GM13976 (cell line): ENCODE measurements at places on chromosomes 16 and 17.

DNA sequence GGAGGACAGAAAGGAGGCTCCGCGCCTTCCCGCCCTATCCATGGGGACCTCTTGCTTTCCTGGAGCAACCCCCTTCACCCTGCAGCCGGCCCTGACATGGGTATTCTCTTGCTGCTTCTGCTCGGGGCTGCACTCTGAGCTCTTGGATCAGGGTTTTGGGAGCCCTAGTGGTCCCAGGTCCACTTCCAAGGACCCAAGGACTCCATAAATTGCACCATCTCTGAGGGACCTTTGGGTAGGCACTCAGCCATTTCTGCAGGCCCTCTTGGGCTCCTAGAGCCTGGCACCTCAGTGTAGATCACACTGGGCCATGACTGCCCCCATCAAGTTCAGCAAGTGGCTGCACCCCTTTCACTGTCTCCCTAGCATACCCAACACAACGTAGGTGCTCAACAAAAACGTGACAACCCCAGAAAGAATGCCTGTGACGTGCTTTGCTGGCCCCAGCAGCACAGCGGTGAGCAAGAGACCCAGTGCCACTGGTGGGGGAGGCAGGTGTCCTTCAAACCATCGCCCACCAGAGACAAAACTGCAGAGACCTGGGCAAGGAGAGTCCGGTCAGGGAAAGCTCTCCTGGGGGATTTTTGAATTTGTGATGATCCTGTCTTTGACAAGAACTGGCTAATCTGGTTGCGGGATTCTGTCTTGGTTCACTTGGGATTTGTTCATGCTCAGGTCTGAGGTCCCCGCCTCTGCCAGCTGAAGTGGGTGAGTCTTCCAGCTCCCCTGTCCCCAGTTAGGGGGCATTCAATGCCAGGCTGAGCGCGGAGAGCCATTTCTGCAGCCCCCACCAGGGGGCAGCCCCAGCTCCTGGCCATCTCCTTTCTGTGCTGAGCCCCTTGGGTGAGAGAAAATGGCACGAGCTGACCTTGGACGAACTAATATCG, 2.5 kb upstream of the RAB11FIP4 start:
- DNase-seq: peak; percentile 76

DNA sequence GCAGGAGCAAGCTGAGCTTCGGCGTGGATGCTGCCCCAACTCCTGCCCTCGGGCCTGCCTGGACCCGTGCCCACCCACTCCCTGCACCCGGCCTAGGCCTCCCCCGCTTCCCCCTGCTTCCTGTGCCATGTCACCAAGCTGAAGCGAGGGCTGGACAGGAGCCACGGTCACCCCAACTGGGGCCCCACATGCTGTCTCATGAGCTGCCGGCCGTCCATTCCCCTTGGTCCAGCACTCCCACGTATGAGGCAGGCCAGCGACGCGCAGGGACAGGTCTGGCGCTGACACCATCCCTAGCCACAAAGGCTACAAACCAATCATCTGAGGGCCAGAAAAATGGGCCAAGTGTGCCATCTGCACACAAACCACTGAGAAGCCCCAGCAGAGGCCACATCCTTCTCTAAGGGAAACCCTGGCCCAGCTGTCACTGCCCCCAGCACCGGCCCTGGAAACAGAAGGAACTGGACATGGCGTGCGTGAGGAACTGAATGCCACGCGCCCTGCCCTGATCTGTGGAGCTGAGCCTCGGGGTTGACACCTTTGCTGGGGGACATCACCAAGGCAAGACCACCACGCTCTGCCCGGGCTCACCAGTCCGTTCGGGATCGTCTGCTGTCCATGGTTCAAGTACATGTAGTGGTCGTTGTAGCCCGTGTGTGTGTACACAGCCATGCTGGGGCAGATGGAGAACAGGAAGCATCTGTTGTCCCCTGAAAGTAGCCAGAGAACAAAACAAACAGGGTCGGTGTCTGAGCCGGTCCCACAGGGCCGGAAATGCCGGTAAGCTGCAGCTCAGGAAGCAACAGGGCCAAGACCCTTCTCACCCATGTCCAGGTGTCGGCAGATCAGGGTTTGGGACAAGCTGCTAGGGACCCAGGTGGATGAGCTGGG, 22.2 kb downstream of the MEAK7 start:
- no peak for DNase-seq

DNA sequence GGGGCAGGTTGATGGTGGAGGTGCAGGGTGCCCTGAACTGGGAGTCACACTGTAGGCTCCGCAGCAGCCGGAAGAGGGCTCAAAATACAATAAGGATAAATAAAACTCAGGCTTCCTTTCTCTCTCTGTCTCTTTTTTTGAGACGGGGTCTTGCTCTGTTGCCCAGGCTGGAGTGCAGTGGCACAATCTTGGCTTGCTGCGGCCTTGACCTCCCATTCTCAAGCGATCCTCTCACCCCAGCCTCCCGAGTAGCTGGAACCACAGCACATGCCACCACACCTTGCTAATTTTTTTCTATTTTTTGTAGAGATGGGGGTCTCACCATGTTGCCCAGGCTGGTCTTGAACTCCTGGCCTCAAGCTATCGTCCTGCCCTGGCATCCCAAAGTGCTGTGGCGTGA, 32.9 kb upstream of the NPTX1 start:
- DNase-seq: no peak

GRCh38 chr17:12637015-12637414, 28.7 kb upstream of the MYOCD start:
- no peak for DNase-seq

DNA sequence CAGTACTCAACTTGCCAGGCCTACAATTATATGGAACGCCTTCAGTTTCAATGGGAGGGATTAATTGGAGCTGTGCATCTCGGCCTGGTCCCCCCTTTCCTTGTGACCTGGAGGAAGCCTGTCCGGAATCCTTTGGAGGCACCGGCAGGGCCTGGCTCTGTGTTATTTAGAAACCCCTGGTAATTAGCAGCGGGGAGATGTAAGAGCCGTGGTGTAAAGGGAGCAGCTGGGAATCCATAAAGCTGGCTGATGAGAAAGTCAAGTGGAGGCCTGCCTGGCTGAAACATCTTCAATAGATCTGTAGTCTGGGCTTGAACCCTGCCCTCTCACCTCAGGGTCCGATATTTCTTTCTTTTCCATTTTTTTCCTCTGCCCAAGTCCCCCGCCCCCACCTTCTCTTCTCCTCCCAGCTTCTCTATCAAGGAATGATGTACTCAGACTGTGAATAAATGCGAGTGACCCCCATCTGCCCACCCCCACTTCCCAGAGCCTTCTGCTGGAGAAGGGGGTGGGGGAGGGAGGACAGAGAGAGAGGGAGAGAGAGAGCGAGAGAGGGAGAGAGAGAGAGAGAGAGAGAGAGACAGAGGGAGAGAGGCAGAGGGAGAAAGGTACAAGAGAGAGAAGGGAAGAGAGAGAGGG, 495.5 kb upstream of the ZFHX3 start:
- no peak for DNase-seq

DNA sequence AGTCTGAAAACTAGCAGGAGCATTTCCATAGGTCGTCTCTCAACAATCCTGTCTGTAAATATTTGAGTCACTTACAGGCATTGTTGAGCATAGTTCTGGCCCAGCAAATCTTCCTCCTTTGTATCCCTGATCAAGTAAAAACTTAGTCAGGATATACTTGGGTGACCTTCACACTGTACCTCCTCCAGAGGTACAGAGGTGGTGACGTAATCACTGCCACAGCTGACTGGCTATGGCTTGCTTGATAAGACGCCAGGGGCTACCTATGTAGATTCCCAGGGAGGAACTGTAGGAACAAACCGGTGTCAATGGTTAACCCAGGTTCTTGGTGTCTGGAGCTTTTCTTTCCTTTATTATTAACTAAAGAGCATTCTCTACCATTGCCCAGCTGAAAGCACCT, at the start of gene KCNJ16:
Gene KCNJ16, plus strand, starts transcription at position 270 of the 400 bp plus-strand sequence. CDS start 56,863 bp downstream, outside the sequence.
- no peak for DNase-seq

GRCh38 chr17:7217113-7217987, 2.3 kb downstream of the DLG4 start:
- DNase-seq: peak; percentile 59

DNA sequence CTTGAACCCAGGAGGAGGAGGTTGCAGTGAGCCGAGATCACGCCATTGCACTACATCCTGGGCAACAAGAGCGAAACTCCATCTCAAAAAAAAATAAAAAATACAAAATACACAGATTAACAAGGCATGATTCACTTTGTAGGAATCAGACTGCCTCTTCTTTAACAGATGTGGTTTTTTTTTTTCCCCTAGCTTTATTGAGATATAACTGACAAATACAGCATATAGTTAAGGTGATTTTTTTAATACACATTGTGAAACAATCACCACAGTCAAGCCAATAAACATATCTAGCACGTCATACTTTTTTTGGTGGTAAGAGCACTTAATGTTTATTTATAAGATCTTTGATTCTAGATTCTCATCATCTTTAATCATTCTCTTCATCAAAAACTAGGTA, 87.8 kb downstream of the SPAG9 start:
- no peak for DNase-seq

- no peak for DNase-seq
These were observed 14.1 kb downstream of the TBX2 start for GRCh38 chr17:61413661-61414126.

GRCh38 chr17:59842901-59843652, 49.7 kb downstream of the TUBD1 start:
- no peak for DNase-seq
